ENCODE measurements at places on chromosomes 3 and 15. TPM values are rescaled to one million over a fixed set of nuclear protein-coding genes. Genes with fewer than 3 reads are reported as not detected.

The RETNLB gene
- total RNA-seq: not detected

The ULK3 gene
- 39.8 TPM for total RNA-seq

The SPATA16 gene
- not detected for total RNA-seq

The MYZAP gene
- total RNA-seq: 0.74 TPM

The ARID3B gene
- total RNA-seq: 3.8 TPM

The QARS1 gene
- 160 TPM for total RNA-seq

The CHRNA7 gene
- total RNA-seq: 3.1 TPM

The FSD2 gene
- 0.13 TPM for total RNA-seq

The COL6A6 gene
- not detected for total RNA-seq

The WNT7A gene
- total RNA-seq: 0.19 TPM

The SPINK8 gene
- not detected for total RNA-seq

The EBLN2 gene
- 0.39 TPM for total RNA-seq

The ULK4 gene
- total RNA-seq: 3.9 TPM

The IMP3 gene
- total RNA-seq: 125 TPM

The TGM5 gene
- not detected for total RNA-seq

The BNC1 gene
- total RNA-seq: 0.48 TPM

The IGDCC3 gene
- 0.19 TPM for total RNA-seq

The ACKR4 gene
- not detected for total RNA-seq

The TGM4 gene
- 0.12 TPM for total RNA-seq

The CCR9 gene
- total RNA-seq: not detected

The RLBP1 gene
- total RNA-seq: not detected

The CTXND1 gene
- total RNA-seq: not detected

The CLDN1 gene
- 28.6 TPM for total RNA-seq

The MAPKBP1 gene
- 4.7 TPM for total RNA-seq

The ITIH3 gene
- total RNA-seq: not detected

The NEIL1 gene
- 3.2 TPM for total RNA-seq

The REC114 gene
- not detected for total RNA-seq

The CTDSPL gene
- total RNA-seq: 10.2 TPM

The CCR1 gene
- total RNA-seq: not detected

The KNG1 gene
- not detected for total RNA-seq

The XRN1 gene
- total RNA-seq: 6.0 TPM

The ATP1B3 gene
- total RNA-seq: 218 TPM

The IL20RB gene
- total RNA-seq: 1.3 TPM

The ARHGEF26 gene
- total RNA-seq: 6.7 TPM

The LRRK1 gene
- total RNA-seq: 21.0 TPM

The OXTR gene
- total RNA-seq: 9.2 TPM

The KCNMB2 gene
- not detected for total RNA-seq

The HAUS2 gene
- 19.3 TPM for total RNA-seq

The EHHADH gene
- total RNA-seq: 2.2 TPM

The CFAP20DC gene
- total RNA-seq: 2.5 TPM

The TBC1D21 gene
- total RNA-seq: not detected

The ACAD11 gene
- 3.8 TPM for total RNA-seq

The AMOTL2 gene
- total RNA-seq: 46.2 TPM

The PCOLCE2 gene
- 30.3 TPM for total RNA-seq

The CCR8 gene
- not detected for total RNA-seq

The GOLGA6A gene
- not detected for total RNA-seq

The ASB14 gene
- not detected for total RNA-seq

The MYO5C gene
- 4.6 TPM for total RNA-seq

The FAM3D gene
- total RNA-seq: not detected

The GPR149 gene
- not detected for total RNA-seq

The OR5H6 gene
- not detected for total RNA-seq

The LTF gene
- not detected for total RNA-seq

The KCNMB3 gene
- 2.1 TPM for total RNA-seq

Data from A549 treated with ZK216348 at 1 μM for 4 hours (cell line).